NCI-H69 (cell line): ENCODE measurements at places on chromosomes 5 and 9.

DNA sequence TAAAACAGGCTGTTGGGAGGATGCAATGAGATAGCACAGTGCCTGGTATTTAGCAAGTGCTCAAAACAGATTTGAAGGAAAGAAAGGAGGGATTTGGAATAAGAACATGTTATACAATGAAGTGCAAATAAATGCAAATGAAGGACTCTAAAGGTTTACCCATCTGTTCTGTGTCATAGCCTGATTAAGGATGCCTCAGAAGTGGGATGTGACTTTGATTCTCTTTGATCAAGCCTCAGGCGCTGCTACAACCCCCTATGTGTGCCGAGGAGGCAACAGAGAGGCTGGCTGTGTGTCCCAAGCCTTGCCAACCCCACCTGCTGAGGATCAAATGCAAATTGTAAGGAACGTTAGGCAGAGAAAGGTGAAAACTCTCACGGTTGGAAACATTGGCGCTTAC is 27.2 kb downstream of the GGTA1 start:
- no peak for DNase-seq

- DNase-seq = no peak
These were observed 356.7 kb downstream of the NDUFS4 start for GRCh38 chr5:53917095-53917494.

DNA sequence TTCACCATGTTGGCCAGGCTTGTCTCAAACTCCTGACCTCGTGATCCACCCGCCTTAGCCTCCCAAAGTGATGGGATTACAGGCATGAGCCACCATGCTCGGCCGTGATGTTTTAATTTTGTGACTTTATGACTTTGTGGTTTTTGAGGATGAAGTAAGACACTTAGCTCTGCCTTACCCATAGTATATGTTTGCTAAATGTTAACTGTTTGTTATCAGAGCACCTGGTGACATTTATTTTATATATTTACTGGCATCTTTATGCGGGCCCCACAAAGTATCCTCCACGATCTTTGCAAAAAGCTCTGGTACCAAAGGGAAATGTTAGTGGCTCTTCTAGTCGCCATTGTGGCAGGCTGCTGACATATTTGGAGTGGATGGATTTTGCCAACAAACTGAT is 6.7 kb downstream of the SLC23A1 start:
- DNase-seq = no peak

DNA sequence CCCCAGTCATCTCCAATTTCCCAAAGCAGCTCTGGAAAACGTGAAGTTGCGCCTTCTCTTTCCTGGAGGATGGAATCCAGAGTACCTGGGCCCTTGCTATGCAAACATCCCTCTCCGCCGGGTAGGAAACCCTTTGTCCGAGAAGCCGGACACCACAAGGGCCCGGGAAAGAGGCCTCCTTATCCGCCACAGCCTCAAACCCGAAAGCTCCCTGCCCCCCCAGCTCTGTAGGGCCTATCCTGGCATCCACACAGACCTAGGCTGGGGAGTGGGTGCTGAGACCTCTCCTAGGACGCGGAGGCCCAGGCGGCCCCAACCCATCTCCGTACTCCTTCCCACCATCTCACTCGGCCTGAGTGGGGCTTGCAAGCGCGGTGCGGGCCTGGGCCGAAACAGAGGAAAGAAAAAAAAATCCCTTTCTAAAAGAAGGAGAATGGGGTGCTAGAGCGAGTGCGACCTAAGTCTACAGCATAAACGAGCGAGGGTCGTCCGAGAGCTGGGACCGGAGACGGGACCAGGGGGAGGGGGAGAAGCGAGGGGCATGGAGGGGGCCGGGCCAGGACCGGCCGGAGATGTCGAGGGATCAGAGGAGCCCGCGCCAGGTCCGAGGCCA is 624 bp downstream of the FBXW11 start:
- peak; percentile 65 for DNase-seq

DNA sequence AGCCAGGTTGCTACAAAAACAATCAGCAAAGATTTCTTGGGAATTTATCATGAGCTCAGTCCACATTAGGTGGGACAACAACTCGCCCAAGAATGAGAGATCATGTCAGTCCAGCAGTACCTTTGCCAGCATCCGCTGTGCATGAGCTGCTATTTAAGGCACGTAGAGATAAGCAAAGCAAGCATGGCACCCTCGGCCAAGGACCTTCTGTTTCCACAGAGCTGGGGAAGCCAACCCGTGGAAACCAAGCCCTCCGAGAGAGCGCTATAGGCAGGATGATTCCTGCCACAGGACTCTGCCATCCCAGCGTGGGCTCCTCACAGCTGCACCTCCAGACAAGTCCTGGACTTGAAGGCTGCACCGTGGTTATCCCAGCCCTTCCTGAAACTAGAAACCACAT is 189.5 kb upstream of the PPP1R26 start:
- no peak for DNase-seq

GRCh38 chr9:99119976-99120655 is 15.2 kb downstream of the TGFBR1 start:
- peak; percentile 55 for DNase-seq

- no peak for DNase-seq
These were observed 1783.7 kb upstream of the CDH9 start for GRCh38 chr5:28822071-28822470.

DNA sequence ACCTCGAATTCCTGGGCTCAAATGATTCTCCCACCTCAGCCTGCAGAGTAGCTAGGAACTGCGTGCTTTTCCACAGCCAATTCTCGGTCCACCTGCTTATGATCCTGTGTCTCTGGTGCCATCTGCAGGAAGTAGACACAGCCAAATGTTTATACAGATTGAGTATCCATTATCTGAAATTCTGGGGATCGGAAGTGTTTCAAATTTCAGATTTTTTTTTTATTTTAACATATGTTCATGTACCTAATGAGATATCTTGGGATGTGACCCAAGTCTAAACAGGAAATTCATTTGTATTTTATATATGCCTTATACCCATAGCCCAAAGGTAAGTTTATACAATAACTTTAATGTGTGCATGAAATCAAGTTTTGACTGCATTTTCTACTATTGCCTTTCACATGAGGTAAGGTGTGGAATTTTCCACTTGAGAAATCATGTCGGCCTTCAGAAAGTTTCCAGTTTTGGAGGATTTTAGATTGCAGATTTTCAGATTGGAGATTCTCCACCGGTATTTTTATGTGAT is 89.5 kb downstream of the ESM1 start:
- DNase-seq = peak; percentile 54

GRCh38 chr5:139789845-139790189 is 5.8 kb upstream of the PSD2 start:
- no peak for DNase-seq

DNA sequence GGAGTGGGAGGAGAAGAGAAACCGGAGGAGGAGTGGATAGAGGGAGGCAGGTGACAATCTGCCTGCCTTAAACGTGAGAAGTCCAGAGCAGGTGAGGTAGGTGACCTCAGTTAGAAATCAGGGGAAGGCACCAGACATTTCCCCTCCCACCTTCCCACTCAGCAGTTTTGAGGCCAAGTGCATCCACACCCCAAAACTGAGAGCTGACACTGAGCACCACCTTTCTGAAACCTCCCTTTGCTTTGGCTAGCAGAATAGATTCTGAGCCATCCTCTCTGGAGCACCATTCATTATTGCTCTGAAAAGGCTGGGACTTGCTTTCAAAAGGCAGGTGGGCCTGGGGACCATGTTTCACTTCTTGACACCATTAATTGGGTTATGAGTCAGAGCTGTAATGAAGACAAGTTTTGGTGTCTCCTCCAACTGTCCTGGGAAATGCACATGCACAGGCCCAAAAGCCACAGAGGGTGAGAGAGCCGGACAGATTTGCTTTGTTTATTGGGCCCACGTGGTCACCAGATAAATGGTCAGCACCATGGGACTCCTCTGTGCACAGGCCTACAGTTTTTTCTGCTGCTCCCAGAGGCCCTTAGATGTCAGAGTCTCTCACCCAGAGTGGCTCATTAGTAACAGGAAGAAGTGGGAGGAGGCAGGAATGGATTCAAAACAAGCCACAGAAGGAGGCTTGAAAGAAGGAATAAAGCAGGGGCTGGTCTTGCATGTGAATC is 314.7 kb downstream of the TLE1 start:
- peak; percentile 10 for DNase-seq

DNA sequence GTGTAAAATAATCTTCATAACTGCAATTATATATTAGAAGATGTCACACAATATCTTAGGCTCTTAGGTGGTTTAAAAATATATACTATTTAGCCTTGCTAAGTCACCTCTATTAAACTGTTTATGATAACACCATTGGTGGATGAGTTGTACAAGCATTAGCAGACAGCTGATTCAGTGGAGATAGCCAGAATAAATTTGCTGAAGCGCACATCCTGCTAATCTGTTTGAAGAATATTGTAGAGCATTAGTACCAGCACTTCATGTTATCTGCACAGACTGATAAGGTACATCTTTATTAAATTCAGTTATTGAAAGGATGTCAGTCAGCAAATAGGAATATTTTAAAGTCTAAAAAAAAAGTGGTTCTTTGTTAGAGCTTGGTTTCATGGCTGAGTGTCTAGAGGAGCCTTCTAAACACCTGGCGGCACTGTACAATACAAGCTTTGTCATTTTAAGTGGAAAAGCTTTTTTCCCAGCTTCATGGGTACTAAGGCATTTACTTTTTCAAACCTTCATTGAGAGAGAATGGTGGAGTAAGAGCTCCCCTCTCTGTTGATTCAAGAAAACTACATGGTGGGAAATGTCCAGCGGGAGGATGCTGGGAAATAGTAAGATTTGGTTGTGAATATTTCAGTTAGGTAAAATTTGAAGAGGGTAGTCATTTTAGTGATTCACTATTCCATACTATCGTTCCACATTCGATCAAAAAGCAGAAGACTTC is 275.1 kb downstream of the SLF1 start:
- peak; percentile 95 for DNase-seq

DNA sequence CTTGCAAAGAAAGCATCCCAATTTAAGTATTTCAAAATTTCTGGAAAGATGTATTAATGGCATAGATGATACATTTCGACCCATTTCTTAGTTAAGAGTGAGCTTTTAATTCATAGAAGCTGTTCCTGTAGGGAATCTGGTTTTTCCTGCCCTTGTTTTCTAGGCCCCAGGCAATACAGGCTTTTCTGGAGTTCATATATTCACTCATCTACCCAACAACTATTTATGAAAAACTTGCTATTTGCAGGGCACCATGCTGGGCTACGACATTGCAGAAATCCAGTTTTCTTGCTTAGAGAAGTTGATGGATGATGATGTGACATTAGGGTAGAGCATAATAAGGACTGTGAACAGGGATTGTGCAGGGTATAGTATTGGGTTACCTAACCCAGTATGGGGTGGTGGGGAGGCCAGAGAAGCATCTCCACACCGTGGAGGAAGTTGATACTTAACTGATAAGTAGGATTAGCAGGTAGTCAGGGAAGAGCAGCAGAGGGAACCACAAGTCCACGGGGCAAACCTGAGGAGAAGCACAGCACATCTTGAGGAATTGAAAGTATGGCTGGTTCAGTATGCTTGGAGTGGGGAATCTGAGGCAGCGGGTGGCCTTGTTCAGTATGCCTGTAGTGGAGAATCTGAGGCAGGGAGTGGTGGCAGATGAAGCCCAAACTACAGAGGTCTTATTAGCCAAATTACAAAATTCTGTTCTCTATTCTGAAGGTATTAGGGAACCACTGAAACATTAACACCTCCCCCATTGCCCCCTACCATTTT is 247.5 kb downstream of the ARRDC3 start:
- DNase-seq = peak; percentile 17

GRCh38 chr9:34556949-34557348 is 32.6 kb downstream of the CNTFR start:
- DNase-seq = no peak

GRCh38 chr5:94575196-94575595 is 43.2 kb downstream of the KIAA0825 start:
- no peak for DNase-seq

GRCh38 chr5:119179857-119180641 is 109.2 kb downstream of the DMXL1 start:
- no peak for DNase-seq

DNA sequence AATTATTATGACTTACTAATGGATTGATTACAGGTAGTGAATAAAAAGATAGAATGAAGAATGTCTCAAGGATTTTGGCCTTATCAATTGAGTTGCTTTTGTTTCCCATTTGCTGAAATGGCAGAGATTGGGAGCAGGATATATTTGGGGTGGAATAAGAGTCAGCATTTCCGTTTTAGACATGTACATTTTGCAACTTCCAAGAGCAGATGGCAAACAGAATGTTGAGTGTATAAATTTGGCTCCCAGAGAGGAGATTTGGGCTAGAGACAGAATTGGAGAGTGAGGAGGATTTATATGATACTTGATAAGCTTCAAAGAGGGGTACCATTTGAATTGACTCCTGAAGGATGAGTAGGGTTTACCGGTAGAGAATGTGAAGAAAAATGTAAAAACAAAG is 437.9 kb upstream of the PAPPA start:
- no peak for DNase-seq

GRCh38 chr9:95182854-95183563 is 134.5 kb downstream of the FANCC start:
- no peak for DNase-seq

DNA sequence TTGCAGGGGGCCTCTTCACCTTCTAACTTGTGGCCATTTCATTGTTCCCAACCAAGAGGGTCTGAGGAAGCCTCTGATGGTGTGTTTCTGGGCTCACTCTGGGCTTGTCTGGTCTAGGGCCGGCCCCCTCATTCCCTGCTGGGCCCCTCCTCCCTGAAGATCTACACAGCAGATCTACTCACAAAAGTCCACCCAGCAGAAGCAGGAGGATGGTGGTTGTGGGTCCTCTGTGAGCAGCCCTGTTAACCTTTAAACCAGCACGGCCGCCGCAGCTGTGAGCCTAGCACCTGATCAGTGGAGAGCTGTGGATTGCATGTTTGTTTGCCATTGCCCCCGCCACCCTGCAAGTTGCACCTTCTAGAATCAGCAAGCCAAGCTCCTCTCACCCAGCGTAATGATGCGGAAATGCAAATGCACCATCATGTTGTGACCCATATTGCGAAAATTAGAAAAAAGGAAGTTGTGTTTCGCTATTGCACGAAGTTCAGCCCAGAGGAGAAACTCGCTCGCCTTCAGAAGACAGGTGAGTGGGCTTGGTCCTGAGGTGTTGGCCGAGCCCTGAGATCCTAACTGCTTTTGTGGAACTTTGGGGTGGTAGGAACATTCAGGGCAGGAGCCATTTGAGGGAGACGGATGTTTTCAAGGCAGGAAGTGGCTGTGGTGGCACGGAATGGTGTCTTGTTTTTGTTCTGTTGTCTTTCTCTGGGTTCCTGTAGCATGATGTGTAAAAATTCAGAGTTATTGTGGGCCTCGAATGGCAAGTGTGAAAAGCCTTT is 16.7 kb downstream of the FGD3 start:
- no peak for DNase-seq

DNA sequence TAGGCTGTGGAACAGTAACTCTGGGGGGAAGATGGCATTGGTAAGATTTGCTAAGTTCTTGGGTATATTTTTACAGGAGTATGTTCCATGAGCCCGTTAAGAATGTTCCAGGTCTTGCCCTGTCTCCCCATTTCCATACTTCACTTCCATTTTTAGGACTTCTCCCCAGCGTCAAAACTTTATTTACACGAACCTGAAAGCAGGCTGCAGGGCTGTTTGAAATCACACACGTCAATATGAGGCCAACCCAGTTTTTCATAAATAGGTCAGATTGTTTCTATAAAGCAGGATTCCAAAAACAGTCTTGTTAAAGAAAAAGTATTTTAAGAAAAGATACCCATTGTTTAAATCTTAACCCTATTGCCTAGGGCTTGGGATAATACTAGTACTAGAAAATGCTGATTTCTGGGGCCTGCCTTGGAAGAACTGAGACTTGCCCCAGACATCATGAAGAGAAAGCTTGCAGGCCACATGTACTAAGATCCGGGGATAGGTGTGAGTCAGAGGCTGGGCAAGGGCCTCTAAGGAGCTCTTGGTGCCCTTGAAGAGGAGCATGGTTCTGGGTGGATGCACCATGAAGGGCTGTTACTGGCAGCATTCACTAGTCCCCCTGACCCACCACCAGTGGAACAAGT is 24.2 kb downstream of the TRIO start:
- no peak for DNase-seq
